ENCODE measurements at places on chromosomes 6 and 20.

GRCh38 chr6:113089056-113089455, 741.9 kb downstream of the RFPL4B start:
- no peak for DNase-seq

GRCh38 chr20:49573900-49574416, 6.0 kb upstream of the PTGIS start:
- DNase-seq = no peak

GRCh38 chr6:131923356-131923755, 27.8 kb downstream of the CCN2 start:
- no peak for DNase-seq

- no peak for DNase-seq
These were observed 52.4 kb downstream of the QKI start for GRCh38 chr6:163466839-163467390.

- no peak for DNase-seq
These were observed 636.8 kb downstream of the PRKN start for GRCh38 chr6:162090734-162091133.

GRCh38 chr20:37335642-37336368, 10.1 kb upstream of the SRC start:
- DNase-seq = peak; percentile 62

GRCh38 chr6:44430326-44430725, 42.8 kb downstream of the CDC5L start:
- no peak for DNase-seq

- DNase-seq = no peak
These were observed 145.9 kb downstream of the SYCP2 start for GRCh38 chr20:59787538-59787890.

- no peak for DNase-seq
These were observed 46.4 kb upstream of the TGM2 start for GRCh38 chr20:38211200-38212097.

DNA sequence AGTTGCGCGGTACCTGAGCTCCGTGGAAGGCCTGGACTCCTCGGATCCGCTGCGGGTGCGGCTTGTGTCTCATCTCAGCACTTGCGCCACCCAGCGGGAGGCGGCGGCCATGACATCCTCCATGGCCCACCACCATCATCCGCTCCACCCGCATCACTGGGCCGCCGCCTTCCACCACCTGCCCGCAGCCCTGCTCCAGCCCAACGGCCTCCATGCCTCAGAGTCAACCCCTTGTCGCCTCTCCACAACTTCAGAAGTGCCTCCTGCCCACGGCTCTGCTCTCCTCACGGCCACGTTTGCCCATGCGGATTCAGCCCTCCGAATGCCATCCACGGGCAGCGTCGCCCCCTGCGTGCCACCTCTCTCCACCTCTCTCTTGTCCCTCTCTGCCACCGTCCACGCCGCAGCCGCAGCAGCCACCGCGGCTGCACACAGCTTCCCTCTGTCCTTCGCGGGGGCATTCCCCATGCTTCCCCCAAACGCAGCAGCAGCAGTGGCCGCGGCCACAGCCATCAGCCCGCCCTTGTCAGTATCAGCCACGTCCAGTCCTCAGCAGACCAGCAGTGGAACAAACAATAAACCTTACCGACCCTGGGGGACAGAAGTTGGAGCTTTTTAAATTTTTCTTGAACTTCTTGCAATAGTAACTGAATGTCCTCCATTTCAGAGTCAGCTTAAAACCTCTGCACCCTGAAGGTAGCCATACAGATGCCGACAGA, 9.9 kb downstream of the HEY2 start:
- DNase-seq = no peak

DNA sequence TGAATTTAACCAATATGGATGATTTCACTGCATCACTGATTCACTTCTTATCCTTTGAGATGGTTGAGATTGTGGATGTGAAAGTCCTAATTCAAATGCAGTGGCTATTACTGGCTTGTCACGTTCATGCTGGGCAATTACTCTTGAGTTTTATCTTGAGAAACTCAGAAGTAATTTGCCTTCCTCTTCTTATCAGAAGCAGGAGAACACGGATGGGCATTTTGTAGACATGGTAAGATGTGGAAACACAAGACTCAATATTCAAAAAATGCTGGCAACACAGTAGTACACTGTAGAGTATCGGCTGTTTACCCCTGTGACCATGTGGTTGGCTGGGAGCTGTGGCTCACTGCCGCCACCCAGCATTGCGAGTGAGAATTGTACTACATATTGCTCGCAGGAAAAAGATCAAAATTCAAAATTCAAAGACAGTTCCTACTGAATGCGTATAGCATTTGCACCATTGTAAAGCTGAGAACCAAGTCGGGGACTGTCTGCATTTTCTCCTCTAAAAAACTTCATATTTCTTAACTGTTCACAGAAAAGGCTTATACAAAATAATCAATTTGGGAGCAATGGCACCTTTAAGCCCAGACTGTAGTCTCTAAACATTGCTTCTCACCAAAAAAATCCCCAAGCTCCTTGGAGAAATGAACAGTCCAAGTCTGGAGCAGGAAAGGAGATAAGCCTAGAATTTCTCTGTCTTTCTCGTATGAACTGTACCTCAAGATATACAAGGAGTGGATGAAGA, 61.9 kb upstream of the ELOVL5 start:
- peak; percentile 81 for DNase-seq

DNA sequence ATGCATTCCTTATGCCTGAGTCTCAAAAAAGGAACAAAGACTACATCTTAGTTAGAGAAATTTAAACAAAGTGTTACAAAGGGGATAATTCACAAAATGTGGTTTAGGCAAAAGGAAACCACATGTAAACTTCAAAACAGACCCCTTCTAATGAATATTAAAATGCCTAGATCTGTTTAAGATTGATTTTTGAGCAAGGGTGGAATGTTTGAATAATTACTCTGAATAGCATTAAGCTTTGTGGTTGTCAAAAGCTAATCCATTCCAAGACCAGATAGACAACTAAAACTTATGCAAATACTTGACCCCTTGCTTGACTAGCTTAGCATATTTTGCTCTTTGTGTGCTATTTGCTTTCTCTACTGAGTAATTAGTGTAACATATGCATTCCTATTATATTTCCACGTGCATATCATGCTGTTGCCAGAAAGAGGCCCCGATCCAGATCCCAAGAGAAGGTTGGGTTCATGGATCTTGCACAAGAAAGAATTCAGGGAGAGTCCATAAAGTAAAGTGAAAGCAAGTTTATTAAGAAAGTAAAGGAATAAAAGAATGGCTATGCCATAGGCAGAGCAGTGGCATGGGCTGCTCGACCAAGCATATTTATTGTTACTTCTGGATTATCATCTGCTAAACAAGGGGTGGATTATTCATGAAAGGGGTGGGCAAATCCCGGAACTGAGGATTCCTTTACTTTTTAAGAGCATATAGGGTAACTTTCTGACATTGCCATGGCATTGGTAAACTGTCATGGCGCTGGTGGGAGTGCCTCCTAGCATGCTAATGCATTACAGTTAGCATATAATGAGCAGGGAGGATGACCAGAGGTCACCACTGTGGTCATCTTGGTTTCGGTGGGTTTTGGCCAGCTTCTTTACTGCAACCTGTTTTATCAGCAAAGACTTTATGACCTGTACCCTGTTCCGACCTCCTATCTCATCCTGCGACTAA, 1193.4 kb upstream of the EYS start:
- DNase-seq = no peak

GRCh38 chr6:136253734-136254133, 3.6 kb upstream of the MTFR2 start:
- no peak for DNase-seq

- no peak for DNase-seq
These were observed 247.8 kb downstream of the HAO1 start for GRCh38 chr20:7692478-7692877.

GRCh38 chr20:33857722-33858563, 46.8 kb downstream of the CHMP4B start:
- DNase-seq = no peak

DNA sequence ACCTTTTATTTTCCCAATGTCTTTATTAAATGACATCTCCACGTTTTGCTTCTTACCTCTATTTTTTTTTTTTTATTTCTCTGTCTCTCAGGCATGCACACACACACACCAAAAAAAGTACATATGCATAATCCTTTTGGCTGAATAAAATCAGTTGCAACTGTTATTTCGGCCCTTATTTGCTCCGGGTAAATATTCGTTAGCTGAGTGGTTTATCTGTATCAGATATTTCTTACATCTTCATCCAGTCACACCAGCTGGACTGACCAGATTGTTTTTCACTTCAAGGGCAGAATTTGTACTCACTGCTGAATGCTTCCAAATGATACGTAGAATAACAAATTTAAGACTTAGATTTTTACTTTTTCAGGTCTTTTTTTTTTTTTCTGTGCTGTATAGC, 45.5 kb downstream of the PTPN1 start:
- DNase-seq = no peak

All from CD4-positive, alpha-beta T cell (primary cell).